ENCODE measurements at places on chromosomes 1 and 21. TPM values are rescaled to one million over a fixed set of nuclear protein-coding genes. Genes with fewer than 3 reads are reported as not detected.

The HAPLN2 gene
- total RNA-seq = 0.14 TPM

The TNFRSF1B gene
- 3.0 TPM for total RNA-seq

The GJB3 gene
- total RNA-seq = not detected

The MCOLN3 gene
- total RNA-seq = not detected

The LAMC1 gene
- 1,206 TPM for total RNA-seq

All from smooth muscle cell of the umbilical artery (primary cell).